ENCODE measurements at places on chromosomes 5 and 9.

- DNase-seq: no peak
Measured at GRCh38 chr9:25048098-25048724, 502.5 kb upstream of the IZUMO3 start.

GRCh38 chr9:90642570-90643539 is at the start of gene DIRAS2:
DIRAS2 (minus strand) TSS chr9:90642824; CDS start chr9:90613827, 28,997 bp downstream.
- peak; percentile 78 for DNase-seq

- no peak for DNase-seq
Measured at GRCh38 chr9:13487071-13487470, 207.6 kb upstream of the MPDZ start.

DNA sequence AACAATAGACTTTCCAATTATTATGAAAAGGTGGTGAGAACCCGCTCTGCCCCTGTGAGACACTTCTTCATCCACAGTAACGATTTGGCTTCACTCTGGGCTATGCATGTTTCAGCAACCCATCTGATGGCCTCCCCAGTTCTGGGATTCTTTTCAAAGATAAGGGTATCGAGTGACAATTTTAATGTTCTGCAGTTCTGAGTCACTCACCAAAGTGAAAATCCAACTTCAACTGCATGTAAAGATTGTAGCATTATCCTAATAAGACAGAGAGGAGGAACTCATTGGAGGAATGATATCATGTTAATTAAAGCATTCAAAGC is 1078.3 kb upstream of the SEMA6A start:
- no peak for DNase-seq

- DNase-seq: no peak
Measured at GRCh38 chr5:143896966-143897365, 85.0 kb downstream of the HMHB1 start.

GRCh38 chr5:136677217-136677616 is 311.9 kb upstream of the TRPC7 start:
- DNase-seq: no peak

DNA sequence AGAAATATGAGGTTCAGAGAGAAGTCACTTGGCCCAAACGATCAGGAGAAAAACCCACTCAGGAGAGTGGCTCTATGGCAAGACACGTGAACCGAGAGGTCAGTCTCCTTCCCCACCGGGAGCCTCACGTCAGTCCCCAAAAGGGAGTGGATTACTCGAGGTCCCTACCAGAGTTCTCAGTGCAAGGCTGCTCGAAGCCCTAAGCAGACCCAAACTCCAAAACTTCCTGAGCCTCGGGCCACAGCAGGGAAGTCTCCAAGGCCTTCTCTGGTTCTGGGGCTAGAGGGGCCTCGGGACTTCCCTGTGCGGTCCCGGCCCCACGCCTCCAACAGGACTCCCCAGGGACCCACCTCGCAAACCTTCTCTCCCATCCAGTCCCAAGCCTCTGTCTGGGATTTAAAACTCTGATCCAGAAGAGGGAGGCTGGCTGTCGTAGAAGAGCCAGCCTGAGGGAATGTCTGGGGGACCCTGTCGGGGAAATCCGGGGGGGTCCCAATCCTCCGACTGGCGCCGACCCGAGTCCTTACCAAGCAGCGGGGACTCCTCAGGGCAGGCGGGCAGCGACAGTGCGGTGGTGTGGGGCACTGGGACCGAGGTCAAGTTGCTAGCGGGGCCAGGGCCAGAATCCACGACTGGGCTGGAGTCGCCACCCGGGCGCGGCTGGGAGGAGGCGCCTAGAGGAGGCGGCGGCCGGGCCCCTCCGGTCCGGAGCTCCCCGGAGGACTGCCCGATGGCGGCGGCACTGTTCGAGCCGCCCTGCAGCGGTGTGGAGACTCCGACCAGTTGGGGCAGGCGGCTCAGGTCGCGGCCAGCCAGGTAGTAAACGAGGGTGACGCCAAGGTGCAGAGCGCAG is 679 bp downstream of the B4GALT1 start:
- DNase-seq: no peak

DNA sequence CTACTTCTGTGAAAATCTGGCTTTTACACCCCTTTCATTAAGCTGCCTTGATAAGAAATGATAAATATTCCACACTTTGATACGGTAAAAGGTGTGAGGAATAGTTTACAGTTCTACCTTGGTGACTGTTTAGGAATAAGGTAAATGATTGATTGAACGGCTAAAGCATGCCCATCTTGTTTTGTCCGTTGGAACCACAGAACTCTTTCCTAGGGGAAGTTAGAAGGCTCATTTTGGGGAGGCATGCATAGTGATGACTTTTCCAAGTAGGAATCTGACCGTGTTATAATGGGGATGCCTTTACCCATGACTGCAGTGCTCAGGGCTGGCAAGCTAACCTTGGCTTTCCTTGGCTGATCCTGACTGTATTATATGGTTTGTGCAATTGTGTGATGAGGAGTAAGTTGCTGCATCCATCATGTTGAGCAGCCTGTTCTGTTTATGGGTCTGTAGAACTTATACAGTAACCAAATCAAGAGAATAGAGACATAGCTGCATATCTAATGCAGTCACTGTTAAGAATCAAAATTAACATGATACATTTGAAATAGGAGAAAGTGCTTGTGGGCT is 24.5 kb downstream of the PCSK5 start:
- peak; percentile 78 for DNase-seq

All from RCC 7860 (cell line).